ENCODE measurements at places on chromosomes 6 and 20.

DNA sequence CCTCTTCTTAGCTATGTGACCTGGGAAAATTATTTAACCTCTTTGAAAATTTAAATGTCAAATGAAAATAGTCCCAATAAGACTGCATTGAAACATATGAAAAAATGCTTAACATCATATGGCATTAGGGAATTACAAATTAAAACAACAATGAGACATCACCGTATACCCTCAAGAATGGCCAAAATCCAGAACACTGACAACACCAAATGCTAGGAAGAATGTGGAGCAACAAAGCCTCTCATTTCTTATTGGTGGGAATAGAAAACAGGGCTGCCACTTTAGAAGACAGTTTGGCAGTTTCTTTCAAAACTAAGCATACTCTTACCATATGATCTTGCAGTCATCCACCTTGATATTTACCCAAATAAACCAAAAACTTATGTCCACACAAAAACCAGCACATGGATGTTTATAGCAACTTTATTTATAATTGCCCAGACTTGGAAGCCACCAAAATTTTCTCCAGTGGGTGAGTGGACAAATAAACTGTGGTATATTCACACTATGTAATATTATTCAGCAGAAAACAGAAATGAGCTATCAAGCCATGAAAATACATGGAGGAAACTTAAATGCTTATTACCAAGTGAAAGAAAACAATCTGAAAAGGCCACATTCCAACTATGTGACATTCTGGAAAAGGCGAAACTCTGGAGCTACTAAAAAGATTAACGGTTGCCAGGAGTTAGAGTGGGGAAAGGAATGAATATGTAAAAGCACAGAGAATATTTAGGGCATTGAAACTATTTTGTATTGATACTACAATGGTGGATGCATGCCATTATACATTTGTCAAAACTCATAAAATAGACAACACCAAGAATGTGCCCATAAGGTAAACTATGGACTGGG, 459.9 kb downstream of the GRIK2 start:
- no peak for DNase-seq

GRCh38 chr6:157597461-157598312, 216.7 kb downstream of the ZDHHC14 start:
- DNase-seq: no peak

GRCh38 chr6:122322824-122323223, 76.6 kb upstream of the HSF2 start:
- no peak for DNase-seq

DNA sequence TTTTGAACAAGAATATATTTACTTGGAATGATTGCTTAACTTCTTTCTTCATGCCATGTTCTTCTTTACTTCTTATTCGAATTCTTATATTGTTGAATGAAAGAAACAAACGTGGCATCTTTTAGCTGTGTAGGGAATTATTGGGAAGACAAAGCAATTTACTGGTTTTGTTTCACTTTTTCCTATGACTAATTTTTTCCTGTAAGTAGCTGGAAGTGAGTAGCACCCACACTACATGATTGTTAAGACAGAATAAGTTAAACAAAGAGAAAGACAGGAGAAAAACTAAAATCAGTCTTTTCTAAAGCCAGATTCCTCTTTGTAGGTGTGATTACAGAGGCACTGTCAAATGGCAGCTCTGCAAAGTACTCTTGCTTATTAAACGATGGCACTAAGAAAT, 593.4 kb downstream of the EYS start:
- no peak for DNase-seq

- no peak for DNase-seq
Measured at GRCh38 chr6:89542866-89543265, 95.7 kb downstream of the LYRM2 start.

- no peak for DNase-seq
Measured at GRCh38 chr6:118263921-118264486, 284.1 kb upstream of the PLN start.

- no peak for DNase-seq
Measured at GRCh38 chr6:135707426-135707825, 144.1 kb upstream of the PDE7B start.

DNA sequence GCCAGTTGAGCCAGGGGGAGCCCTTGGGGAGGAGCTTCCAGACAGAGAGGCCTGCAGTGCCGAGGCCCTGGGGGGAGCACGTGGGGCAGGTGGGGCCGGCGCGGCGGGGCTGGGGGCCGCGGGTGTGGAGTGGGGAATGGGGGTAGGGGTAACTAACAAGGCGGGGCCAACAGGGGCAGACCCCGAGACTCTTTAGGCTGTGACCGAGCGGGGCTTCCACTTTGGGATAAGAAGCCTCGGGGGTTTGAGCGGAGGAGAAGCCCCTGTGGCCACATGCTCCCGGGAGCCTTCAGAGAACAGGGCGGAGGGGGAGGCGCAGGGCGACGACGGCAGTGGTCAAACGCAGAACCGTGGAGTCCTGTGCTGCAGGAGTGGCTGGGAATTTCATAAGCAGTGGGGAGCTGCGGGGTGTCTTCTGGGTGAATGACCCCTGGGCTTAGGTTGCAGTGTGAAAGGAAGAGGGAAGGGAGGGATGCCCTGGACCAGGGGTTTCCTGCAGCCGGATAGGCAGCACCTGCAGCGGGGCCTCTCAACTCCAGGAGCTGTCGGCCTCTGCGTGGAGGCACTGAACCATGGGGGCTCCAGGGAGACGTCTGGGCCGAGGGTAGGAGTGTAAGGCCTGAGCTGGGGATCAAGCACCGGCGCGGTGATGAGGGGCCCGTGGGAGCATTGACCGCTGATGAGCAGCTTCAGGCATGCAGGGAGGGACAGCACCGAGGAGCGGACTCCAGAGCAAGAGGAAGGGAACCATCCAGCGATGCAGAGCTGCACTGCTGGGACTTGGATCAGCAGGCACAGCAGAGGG, 121.0 kb downstream of the SYNDIG1 start:
- no peak for DNase-seq

- no peak for DNase-seq
Measured at GRCh38 chr6:20706939-20707485, 172.8 kb downstream of the CDKAL1 start.

DNA sequence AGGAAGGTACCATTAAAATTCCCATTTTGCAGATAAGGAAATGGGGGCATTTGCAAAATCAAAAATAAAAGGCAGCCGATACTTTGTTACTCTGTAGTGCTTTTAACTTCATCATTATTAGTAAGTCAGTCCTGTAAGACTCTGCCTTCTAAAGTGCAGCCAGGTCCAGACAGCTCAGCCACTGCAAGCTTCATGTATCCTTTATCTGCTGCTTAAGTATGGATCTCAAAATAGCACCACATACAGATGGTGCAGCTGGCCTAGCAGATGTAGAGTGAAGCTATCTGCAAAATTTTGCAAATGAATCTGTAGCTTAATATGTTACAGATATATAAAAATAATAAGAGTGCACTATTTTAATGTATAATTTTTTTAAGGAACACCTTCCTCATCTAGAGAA, 53.4 kb downstream of the NUS1 start:
- no peak for DNase-seq

DNA sequence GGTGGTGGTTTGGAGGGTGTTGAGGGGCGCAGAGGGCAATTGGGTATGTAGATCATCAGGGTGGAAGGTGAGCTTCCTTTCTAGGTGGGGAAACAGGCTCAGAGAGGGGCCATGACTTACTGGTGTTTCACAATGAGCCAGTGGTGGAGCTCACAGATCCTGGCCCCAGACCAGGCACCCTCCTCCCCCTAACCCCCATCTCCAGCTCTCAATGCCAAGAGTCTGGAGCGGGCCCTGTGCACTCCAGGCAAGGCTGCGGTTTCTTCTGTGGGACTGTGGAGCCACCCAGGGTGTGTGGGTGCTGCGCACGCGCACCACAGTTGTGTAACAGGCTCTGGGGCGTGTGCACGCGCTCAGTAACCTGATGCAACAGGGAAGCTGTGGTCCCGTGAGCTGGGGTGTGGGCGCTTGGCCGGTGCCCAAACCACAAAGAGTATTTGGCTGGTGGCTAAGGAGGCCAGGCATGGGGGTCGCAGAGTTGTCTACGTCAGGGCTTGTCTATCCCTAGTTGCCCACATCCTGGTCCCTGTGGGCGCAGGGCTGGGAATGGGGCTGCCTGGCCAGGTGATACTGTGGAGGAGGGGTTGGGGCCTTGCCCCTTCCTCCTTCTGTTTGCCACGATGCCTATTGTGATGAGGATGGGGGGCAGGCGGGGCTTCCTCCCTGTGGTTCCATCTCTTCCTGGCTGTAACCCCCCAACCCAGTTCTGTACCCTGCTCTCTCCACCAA, 37.5 kb upstream of the MRPS18A start:
- DNase-seq: peak; percentile 61

GRCh38 chr20:5072756-5073659, 46.8 kb downstream of the PCNA start:
- no peak for DNase-seq

GRCh38 chr6:150297327-150298029, 71.3 kb upstream of the IYD start:
- DNase-seq: no peak
